ENCODE measurements at places on chromosomes 4 and X.

- DNase-seq: no peak
These were observed 22.7 kb upstream of the PLCXD1 start for GRCh38 chrX:258291-259040.

GRCh38 chrX:153667281-153667955 is 6.2 kb downstream of the PNCK start:
- no peak for DNase-seq

DNA sequence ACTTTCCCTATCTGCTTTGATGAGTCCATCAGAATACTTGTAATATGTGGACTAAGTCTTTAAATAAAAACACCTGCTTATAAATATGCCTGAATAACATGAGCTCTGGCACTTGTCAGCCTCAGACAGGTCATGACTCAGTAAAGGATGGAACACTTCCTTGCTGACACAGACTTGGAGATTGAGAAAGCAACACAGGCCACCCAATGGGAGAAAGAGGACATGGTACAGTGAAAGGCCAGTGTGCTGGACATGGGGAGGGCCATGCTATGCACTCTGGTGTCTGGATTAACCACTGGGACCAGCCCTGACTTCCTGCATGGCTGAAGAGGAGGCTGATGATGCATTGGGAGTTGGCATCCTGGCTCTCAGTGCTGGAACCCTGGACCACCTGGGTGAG is 149.5 kb downstream of the DHRSX start:
- peak; percentile 74 for DNase-seq

GRCh38 chr4:41546638-41547037 is 8.7 kb downstream of the LIMCH1 start:
- DNase-seq: no peak

- no peak for DNase-seq
These were observed 260.5 kb downstream of the DKK2 start for GRCh38 chr4:106775636-106776035.

DNA sequence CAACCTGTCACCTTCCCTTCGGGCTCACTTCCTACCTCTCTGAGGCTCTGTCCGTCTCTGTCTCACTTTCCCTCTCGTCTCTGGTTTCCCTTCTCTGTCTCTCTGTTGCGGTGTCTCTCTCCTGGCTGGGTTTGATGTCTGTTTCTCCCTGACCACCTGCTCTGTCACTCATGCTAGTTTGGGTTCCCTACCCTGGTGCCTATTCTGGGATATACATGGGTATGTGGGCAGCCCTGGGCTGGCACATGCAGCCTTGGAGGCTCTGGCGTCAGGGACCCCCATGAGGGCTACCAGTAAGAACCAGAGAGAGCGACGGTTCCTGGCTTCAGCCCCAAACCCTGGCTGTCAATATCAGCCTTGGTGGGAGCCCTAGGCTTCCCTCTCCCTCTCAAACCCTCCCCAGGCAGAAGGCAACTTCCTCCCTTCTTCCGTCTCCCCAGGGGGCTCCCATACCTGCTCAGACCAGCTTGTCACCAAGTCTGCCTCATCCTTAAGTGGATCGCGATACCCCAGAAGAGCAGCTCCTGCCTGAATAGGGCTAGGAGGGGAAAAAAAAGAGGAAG is 314 bp downstream of the DNASE1L1 start:
- no peak for DNase-seq

- no peak for DNase-seq
These were observed 16.7 kb upstream of the AREG start for GRCh38 chr4:74428276-74428675.

GRCh38 chrX:39199429-39199828 is 398.2 kb downstream of the MID1IP1 start:
- no peak for DNase-seq

- no peak for DNase-seq
These were observed 434.7 kb downstream of the GRIA2 start for GRCh38 chr4:157655096-157655809.

DNA sequence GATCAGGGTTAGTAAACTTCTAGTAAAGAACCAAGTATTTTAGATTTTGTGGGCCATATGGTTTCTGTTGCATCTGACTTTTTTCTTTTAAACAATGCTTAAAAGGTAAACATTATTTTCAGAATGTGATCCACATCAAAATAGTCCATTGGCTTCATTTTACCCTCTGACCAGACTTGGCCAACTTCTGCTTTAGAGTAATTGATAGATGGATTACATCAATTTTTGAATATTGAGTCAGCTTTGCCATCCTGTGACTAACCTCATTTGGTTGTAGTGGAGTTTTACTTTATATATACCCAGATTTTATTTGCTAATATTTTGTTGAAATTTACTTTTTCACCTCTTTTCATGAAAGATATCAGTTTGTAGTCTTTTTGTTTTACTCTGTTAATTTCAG is 559.8 kb downstream of the TLL1 start:
- DNase-seq: no peak

GRCh38 chrX:84118769-84119168 is 69.2 kb downstream of the RPS6KA6 start:
- DNase-seq: no peak

- DNase-seq: no peak
These were observed 38.0 kb upstream of the HELT start for GRCh38 chr4:184980261-184980660.

DNA sequence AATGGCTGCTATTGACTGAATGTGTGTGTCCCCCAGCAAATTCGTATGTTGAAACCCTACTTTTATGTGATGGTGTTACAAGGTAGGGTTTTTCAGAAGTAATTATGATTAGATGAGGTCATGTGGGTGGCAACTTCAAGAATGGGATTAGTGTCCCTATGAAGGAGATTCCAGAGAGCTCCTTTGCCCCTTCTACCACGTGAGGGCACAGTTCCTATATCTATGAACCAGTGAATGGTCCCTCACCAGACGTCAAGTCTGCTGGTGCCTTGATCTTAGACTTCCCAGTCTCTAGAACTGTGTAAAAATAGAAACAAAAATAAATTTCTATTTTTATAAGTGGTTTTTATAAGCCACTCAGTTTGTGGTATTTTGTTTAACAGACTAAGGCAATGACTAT is 1137.6 kb upstream of the IGFBP7 start:
- DNase-seq: no peak

DNA sequence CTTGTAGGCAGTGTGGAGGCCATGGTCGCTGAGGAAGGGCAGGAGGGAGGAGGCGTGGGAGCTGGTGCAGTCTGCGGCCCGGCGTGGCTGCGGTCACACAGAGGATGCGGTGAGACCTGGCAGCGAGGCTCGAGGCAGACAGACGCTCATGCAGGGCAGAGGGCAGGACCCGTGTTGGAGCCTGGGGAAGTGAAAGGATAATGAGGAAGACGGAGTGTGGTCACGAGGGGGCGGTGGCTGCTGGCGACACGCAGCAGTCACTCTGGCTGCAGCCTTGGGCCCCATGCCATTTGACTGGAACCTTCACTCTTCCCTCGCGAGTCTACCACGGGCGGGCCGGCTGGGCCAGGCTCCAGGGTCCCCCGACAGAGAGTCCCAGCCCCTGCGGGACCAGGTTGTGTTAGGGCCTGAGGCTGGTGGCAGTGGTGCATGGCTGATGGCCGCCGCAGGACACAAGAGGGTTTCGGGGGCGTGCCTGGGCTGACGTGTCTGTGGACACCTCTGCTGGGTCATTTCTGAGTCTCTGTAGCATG is 68.8 kb upstream of the HGFAC start:
- DNase-seq: no peak

DNA sequence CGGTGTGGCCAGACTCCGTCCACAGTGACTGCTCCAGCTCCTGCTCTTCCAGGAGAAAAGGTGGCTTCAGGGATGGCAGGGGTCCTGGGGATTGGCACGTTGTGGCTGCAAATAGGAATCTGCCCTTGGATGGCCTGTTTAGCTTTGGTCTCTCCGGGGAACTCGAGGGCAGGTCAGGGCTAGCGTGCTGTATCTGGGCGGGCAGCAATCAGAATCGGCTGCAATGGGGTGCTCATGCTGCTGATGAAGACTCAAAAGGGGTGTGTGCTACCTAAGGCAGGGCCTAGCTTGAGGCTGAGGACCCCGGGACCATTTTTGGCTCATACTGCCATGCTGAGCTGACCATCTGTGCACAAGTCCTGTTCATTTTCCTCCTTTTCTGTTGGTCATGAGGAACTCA is 51.3 kb downstream of the RGS12 start:
- DNase-seq: no peak

DNA sequence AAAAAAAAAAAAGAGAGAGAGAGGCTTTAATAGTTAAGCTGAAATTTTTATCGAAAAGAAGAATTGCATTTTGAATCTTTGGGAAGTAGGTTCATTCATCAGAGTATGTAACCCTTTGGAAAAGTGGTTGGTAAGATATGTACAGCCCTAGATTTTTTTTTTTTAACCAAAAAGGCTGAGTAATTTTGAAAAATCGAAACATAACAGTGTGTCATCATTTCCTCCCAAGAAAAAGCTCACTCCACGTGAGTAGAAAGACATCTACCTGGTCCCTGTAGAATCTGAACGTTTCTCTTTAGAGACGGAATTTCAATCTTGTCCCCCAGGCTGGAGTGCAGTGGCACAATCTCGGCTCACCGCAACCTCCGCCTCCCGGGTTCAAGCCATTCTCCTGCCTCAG is 16.2 kb downstream of the SHOX start:
- DNase-seq: no peak

DNA sequence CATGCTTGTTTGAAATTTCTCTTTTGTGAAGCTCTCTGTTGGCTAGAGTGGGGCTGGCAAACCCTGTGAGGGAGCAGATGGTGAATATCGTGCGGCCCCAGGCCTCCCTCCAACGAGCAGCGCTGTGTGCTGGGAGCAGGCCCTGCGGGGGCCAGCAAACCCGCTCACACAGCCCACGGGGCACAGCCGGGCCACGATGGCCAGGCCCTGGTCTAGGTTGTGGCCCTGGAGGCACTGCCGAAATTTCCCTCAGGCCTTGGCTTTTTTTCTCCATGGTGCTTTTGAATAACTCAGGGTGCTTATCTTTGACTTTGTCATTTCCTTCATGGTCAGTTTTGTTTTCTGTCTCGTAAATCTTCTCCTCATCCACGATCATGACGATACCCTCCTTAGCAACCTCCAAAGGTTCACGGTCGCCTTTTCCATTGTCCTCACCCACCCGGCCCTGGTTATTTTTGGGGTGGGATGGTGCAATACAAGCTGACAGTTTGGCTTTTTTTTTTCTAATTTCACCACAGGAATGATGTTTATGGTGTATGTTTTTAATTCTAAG is 20.7 kb downstream of the PCGF3 start:
- DNase-seq: peak; percentile 85

- DNase-seq: peak; percentile 10
These were observed 945.3 kb upstream of the GRIA3 start for GRCh38 chrX:122238801-122239200.

- DNase-seq: no peak
These were observed 42.8 kb upstream of the GPM6B start for GRCh38 chrX:13859724-13860123.

DNA sequence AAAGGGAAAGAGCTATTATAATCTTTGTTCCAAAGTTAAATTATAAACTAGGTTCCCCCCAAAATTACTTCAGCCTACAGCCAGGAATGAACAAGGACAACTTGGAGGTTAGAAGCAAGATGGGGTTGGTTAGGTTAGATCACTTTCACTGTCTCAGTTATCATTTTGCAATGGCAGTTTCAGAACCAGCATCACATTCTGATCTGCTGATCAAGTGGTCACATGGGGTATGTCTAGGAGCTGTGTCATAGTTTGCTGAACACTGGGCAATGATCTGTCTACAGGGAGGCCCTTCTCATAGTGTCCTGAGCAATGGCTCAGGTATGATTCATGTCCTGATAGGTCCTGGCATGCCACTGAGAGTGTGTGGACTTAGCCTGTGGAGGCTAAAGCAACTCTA is 41.6 kb upstream of the XIAP start:
- DNase-seq: peak; percentile 63

DNA sequence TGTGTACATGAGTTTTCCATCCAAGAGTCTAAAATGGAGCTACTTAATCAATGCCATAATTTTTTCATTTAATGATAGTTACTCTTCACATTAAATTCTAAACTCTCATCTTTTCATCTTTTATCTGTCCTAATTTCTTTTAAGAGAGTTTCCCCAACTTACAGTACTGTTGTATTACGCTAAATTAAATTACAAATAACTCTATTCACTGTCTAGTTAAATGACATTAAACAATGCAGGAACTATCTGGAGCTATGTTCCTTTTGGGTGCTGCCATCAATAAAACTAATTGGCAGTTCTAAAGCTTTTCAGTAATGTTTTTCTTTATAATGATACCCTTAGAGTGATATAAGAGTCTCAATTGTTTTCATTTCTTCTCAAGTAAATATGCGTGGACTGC is 227.6 kb downstream of the ANKRD50 start:
- DNase-seq: no peak

DNA sequence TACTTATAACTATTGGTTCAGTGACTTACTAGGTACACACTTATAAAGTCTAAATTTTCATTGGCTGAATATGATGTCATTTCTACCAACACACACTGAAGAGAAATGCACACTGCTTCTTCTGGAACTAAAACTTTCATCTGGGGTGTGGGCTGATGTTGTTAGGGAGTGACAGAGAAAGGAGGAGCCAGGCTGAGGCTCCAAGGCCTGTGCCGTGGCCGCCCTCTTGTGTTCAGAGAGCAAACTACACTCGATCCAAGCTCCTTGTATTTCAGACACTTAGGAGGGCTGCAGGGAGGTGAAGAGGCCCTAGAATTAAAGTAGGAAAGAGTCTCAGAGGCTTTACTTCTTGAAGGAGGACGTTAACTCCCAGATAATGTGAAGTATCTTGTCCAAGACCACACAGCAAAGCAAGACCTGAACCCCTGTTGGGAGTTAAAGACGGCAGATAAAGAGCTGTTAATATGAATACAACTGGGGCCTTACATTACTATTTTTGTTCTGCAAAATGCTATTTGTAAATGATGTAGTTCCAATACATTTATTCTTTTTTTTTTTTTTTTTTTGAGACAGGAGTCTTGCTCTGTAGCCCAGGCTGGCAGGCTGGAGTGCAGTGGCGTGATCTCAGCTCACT is 137.5 kb downstream of the AFAP1 start:
- DNase-seq: peak; percentile 84

DNA sequence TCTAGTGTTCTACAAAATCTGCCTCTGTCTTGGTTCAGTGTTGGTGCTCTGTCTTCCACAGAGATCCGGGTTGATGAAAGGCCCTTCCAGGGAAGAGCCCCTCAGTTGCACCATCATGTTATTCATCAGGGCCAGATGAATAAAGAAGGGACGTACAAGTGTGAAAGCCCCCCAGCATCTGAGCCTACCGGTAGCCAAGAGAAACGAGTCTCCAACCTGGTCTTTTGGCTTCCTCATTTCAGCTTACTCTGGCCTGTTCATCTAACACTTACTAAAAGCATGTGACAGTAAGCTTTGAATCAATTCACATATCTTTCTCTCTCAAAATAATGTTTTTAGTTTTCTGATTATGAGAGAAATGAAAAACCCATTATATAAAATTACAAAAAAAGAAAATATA is 19.2 kb downstream of the MEPE start:
- no peak for DNase-seq

- no peak for DNase-seq
These were observed 21.4 kb upstream of the PLCXD1 start for GRCh38 chrX:259692-260355.

All from AG08395 (cell line).